GM12892 (cell line): ENCODE measurements at places on chromosomes 7 and 10.

- DNase-seq = no peak
Measured at GRCh38 chr10:87925570-87925969, 62.1 kb downstream of the PTEN start.

DNA sequence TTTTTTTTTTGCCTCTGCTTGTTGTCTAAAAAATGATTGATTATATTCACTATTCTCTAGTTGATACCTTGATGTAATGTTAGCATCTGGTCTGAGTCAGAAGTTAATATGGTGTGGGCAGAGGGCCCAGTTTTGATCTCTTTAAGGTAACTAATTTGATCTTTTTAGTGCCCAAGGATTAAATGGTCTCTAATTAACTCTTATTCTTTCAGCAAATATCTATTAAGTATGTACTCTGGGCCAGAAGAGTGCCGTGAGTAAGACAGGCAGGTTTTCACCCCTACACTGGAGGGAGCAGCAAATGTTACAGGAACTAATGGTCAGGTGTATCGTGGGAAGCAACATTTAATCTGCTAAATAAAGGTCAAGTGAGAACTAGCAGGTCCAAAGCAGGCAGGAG lies 144.6 kb upstream of the COL1A2 start:
- DNase-seq = no peak

GRCh38 chr10:86164174-86164774 lies 202.3 kb downstream of the GRID1 start:
- DNase-seq = no peak

- no peak for DNase-seq
Measured at GRCh38 chr10:88118729-88119128, 255.3 kb downstream of the PTEN start.

GRCh38 chr7:44772440-44772839 lies 23.8 kb downstream of the ZMIZ2 start:
- no peak for DNase-seq

- DNase-seq = no peak
Measured at GRCh38 chr10:110442746-110443145, 55.0 kb upstream of the DUSP5 start.

DNA sequence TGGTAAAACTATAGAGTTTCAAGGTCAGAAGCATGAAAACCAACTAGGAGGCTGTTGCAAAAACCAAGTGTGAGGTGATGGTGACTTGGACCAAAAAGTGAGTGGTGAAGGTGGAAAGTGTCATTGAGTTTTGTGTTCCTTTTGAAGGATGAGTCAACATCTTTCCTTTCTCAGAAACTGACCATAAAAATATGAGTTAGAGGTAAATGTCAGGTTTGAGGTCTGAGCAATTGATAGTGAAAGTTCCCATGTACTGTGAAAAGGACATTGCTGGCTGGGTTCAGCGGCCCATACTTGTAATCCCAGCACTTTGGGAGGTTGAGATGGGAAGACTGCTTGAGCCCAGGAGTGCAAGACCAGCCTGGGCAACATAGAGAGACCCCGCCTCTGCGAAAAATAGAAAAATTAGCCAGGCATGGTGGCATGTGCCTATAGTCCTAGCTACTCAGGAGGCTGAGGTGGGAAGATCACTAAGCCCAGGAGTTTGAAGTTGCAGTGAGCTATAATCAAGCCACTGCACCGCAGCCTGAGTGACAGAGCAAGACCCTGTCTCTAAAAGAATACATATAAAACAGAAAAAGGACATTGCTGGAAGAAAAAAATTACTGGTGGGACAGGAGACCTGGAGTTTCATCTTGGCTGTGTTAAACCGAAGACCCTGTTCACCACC lies 89.3 kb upstream of the ARID5B start:
- DNase-seq = no peak

GRCh38 chr7:52143219-52143618 lies 826.6 kb upstream of the COBL start:
- DNase-seq = no peak

GRCh38 chr7:116271963-116272886 lies 61.9 kb downstream of the TES start:
- DNase-seq = no peak

DNA sequence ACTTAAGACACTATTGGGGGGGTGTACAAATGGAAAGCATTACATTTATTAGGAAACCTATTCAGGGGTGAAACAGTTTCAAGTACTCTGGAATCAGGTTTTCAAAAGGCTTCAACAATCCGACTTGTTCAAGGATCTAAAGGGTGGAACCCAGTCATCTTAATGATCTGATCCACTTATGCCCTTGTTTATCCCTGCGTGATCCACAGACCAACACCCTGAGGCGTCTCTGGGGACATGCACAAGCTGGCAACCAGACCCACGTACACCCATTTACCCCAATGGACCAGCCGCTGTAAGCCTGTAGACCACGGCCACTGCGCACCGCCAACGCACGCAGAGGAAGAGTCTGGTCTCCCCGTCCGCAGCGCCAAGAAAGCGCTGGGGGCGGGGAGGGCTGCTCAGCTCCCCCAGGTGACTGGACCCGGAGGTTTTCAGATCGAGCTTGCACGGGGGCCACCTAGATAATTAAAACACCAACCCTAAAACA lies 13.4 kb downstream of the HNRNPF start:
- DNase-seq = no peak

DNA sequence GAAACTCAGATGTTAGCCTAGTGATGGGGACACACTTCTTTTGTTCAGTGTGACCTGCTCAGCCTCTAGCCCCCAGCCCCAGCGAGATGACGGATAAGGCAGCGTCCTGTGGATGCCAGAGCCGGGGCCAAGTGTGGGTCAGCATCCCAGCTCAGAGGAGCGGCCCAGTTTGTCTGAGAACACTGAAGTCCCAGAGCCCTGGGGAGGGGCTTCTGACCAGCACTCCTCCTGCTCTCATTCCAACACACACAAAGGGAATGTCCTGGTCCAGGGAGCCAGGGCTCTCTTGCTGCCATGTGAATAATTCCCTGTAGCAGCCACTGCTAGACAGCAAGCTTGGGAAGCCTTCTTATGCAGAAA lies 4.5 kb upstream of the ATP6V0E2 start:
- DNase-seq = no peak

DNA sequence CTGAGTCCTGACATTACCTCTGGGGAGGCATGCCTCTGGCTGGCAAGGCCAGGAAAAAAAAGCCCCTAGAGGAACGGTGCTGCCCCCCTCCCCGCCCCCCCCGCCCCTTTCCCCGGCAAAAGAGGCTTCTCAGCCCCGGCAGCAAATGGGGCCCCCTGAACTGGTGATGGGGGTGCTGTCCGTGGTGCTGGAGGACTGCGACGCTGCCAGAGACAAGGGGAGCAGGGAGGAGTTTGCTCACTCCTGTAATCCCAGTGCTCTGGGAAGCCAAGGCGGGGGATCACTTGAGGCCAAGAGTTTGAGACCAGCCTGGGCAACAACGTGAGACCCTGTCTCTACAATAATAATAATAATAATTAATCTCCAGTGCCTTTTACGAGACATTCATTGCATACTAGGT lies 23.7 kb downstream of the SRRM3 start:
- DNase-seq = no peak

DNA sequence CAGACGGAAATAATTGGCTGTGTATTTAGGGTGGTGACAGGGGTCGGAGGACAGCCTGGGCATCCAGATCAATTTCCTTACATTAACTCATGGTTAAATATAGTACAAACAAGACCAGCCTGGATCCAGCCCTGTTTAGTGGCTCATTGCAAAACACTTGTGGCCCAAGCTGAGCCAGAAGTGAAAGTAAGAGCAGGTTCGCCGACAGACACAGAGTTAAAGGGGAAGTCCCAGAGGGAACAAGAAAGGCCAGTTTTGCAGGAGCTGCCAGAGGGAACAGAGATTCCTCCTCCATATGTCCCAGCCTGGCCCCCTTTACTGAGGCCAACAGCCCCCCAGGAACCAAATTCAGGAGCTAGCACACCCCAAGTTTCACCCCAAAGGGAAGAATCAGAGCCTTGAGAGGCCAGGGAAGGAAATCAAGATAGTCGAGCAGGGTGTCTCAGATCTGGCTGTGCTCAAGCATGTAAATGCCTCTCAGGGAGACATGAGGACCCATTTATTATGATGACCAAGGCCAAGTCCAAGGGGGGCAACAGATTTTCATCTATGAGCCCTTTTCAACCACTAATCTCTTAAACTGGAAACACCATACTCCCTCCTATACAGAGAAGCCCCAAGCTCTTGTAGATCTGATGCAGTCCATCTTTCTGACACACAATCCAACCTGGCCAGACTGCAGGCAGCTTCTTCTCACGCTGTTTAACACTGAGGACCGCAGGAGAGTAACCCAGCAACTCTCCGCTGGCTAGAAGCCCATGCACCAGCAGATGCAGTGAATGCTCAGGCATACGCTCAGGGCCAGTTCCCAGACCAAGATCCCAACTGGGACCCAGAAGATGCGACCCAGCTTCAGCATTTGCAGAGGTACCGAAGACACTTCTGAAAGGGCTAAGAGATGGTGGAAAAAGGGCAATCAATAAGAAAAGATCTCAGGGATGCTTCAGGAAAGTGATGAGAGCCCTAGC lies 15.9 kb upstream of the ADCK2 start:
- peak; percentile 45 for DNase-seq
